Omental fat pad (tissue), 4 donors: ENCODE measurements at places on chromosomes 2 and 18. TPM values are rescaled to one million over a fixed set of nuclear protein-coding genes. Genes with fewer than 3 reads are reported as not detected.

LCT gene
- total RNA-seq = 0.09 TPM

ABCG8 gene
- total RNA-seq = not detected

MOGAT1 gene
- 0.95 TPM for total RNA-seq

EGR4 gene
- not detected for total RNA-seq
